A172 (cell line): ENCODE measurements at places on chromosomes 1 and 21.

- DNase-seq, result no peak
Measured at GRCh38 chr1:116907351-116907750, 2.4 kb upstream of the PTGFRN start.

- DNase-seq, result no peak
Measured at GRCh38 chr1:181386340-181386739, 97.0 kb upstream of the CACNA1E start.

GRCh38 chr1:96488777-96489176, 232.8 kb upstream of the PTBP2 start:
- no peak for DNase-seq

DNA sequence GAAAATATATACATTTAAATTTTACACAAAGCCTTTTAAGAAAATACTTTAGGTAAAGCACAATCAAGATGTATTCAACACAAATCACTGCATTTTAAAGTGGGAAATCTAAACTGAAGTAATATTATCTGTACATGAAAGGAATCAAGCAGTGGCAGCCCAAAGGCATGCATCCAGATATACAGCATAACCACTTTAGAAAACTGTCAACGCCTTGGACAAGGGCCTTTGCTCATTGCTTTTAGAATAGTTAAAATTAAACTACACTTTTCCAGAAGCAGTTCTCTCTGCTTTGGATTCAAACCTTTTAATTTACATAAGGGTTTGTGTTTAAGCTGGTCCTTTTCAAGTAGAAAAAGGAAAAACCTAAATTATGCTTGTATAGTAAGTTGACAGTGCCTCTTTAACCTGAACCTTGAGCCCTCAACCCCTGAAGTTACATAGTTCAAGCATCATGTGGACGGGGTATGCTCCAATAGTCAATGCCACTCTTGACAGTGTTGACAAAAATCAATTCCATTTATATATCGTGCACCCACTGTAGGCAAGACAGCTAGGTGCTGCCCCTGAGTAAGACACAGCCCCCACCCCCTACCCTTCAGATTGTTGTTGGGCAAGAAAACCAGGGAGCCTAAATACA, 22.9 kb downstream of the TOR3A start:
- no peak for DNase-seq

GRCh38 chr1:13819642-13820041, 119.7 kb downstream of the PRDM2 start:
- DNase-seq, result no peak

GRCh38 chr1:85484716-85485115, 19.8 kb upstream of the DDAH1 start:
- DNase-seq, result no peak

DNA sequence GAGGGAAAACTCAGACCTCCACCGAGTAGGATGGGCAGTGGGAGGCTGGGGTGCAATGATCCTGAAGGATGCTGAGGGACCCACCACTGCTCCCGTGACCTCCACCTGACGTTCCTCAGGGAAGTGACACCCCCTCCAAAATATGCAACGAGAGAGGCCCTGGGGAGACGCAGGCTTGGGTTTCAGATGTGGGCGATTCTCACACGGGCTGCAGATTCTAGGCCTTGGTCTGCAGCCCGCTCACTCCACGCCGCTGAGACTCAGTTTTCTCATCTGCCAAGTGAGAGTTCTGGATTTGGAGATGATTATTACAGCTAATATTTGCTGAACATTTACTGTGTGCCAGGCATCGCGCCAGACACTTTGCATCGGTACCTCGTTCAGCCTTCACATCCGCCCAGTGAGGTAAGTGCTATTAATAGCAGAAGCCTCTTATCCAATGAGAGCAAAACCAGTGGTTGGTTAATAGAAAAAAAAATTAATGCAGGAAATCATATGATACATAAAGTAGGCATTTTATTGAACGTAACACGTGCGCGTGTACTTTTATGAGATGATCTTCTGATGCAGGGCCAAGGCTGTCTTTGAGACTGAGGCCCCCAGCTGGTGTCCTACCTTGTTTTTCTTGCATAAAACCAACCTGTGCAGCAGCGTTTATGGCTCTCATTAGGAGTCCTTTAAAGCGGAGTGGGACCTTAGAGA, 102.0 kb upstream of the RUNX3 start:
- peak; percentile 45 for DNase-seq

- no peak for DNase-seq
Measured at GRCh38 chr1:22131875-22132486, 10.9 kb downstream of the WNT4 start.

DNA sequence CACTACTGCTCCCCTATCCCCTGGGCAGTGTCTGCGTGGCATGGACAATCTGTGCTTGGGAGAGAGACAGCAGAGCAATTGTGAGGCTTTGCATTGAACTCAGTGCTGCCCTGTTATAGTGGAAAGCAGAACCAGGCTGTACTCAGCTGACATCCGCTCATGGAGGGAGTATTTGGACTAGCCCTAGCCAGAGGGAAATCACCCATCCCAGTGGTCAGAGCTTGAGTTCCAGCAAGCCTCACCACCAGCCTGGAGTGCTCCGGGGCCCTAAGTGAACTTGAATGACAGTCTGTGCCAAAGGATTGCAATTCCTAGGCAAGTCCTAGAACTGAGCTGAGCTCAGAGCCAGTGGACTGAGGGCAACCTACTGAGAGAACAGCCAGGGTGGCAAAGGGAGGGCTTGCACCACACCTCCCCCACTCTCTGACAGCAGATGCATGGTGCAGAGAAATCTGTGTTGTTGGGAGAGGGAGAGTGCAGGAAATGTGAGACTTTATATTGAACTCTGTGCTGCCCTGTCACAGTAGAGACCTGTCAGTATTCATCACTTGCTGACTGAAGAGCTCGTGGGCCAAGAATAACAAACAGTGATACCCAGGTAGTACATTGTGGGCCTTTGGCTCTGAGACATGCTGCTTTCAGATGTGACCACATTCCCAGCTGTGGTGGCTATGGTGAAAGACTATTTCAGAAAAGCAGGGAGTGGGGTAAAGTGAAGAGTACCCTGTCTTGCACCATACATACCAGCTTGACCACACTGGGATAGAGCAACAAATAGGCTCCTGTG, 107.7 kb upstream of the SLC5A9 start:
- DNase-seq, result no peak

DNA sequence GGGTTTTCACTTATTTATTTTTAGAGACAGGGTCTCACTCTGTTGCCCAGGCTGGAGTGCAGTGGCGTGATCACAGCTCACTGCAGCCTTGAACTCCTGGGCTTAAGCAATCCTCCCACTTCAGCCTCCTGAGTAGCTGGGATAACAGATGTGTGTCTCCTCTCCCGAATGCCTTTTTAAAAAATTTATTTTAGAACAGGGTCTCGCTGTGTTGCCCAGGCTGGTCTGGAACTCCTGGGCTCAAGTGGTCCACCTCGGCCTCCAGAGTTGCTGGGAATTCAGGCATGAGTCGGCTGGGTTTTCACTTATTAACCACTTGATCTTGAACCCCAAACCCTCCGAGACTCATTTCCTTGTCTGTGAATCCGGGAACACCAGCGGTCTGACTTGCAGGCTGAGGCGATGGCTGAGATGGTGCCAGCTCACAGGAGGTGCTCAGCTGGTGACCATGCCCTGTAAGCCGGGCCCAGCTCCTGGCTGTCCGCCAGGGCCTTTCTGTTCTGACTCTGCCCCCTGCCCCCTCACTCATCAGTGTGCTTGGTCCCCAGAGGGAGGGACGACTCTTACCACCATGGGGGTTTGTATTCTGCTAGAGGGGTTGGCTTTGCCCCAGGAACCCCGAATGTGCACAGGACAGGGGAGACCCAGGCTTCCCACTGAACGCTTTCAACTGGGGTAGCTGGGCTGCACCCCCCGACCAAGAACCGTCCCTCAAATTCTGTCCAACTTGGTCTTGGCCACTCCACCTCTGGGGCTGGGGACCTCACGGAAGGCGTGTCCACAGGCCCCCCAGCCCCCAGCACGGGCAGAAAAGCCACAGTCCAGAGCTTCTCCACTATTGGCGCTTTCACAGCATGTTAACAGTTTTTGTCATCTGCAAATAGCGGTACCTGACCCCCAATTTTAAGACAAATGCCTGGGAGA, 22.5 kb downstream of the MMEL1 start:
- DNase-seq, result no peak

DNA sequence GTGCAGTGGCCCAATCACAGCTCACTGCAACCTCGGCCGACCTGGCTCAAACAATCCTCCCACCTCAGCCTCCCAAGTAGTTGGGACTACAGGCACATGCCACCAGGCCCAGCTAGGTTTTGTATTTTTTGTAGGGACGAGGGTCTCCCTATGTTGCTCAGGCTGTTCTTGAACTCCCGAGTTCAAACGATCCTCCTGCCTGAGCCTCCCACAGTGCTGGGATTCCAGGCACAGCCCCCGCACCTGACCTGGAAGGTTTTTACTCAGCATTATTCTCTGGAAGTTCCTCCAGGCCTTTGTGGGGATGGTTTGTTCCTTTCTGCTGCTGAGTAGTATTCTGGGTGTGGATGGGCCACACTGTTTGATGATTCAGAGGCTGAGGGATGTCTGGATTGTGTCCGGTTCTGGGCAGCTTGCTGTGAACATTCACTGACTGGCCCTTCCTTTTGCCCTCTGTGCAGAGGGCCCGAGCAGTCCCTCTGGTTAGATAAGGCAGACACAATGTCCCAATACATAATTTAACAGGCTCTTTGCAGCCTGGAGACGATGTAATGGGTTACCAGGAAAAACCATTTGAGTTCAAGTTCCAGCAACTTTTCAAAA, 6.0 kb upstream of the TRAPPC10 start:
- peak; percentile 97 for DNase-seq

GRCh38 chr1:155010211-155010918, 7.8 kb downstream of the ZBTB7B start:
- no peak for DNase-seq

DNA sequence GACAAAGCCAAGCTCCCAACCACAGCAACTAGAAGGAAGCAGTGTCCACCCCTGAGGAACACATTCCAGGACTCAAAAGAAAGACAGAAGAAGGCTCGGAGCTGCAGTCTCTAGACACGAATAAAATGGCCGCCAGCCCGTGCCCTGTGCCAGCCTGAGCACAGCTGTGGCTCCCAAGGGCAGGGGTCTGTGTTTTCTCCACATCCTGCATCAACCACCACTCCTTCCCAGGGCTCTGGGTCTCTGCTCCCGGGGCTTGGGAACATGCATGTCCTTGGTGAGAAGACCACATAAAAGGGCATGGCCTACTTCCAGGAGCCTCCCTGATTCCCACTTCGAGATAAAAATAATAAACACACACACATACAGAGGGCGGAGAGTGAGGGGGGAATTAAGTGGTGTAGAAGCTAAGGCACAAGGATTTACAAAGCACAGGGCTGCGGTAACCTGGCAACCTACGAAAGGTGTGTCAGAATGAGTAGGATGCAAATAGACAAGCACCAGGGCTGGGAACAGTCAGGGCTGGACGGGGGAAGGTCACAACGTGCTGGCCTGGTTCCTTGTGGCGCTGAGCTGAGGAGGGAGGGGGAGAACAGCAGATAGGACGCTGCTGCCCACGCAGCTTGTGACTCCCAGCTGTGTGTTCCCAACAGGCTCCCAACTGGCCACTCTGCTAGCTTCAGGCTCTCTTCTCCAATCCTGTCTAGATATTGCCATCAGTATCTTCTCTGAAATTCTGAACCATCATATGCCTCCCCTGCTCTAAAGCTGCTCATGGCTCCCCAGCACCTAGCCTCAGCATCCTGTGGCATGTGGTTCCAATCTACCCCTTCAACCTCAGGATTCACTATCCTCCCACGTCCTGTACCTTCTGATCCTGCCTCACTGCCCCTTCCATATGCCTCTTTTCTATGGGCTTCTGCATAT, 72.5 kb downstream of the CD34 start:
- DNase-seq, result no peak

GRCh38 chr21:27425574-27425973, 458.7 kb upstream of the ADAMTS5 start:
- DNase-seq, result peak; percentile 53

DNA sequence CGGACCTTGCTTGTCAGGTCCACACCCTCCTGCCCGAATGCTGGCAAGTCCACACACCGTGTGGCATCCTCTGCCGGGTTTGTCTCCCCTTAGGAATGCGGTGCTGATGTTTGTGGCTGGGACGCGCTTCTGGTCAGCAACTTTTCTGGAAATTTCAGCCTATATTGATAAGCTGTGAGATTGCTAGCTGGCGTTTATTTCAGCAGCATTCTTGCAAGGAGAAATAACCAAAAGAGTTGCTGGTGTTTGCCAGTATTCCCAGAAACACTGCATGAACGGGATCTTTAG, 601 bp downstream of the CEPT1 start:
- peak; percentile 35 for DNase-seq

GRCh38 chr1:102628109-102628613, 480.2 kb downstream of the COL11A1 start:
- DNase-seq, result peak; percentile 3

- DNase-seq, result peak; percentile 51
Measured at GRCh38 chr1:168506204-168506819, 37.5 kb downstream of the XCL2 start.

GRCh38 chr1:220879509-220880361, 492 bp downstream of the HLX start:
- DNase-seq, result peak; percentile 8

DNA sequence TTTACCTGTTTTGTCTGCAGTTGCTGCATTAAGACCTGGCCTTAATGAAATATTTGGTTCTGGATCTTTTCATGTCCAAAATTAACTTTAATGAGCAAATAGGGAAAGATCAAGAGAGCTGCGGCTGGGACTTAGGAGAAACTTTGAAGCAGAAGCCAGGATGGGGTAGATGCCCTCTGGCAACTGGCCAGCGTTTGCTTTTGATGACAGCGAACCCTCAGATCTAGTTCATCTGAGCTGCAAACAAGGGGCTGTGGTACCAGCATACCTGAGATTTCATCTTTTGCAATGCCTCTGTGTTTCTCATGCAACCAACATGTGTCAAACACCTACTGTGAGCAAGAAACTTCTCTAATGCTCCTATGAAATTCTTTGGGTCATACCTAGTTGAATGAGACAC, 13.0 kb upstream of the TEDDM1 start:
- no peak for DNase-seq

- no peak for DNase-seq
Measured at GRCh38 chr1:156550346-156550745, 22.0 kb downstream of the IQGAP3 start.

DNA sequence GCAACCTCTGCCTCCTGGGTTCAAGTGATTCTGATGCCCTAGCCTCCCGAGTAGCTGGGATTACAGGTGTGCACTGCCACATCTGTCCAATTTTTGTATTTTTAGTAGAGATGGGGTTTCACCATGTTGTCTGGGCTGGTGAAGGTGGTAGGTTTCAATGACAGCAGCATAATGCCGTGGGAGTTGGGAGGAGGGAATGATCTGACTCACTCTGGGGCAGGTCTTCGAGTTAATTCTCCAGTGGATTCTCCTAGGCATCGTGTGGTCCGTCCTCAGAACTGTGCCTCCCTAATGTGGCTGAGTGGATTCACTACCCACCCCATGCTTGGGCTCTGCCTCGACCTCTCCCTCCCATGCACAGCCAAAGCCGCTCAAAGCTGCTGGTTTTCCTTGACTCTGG, 1.7 kb upstream of the GPR37L1 start:
- no peak for DNase-seq

GRCh38 chr1:70034403-70034802, 171.0 kb downstream of the LRRC40 start:
- DNase-seq, result peak; percentile 72

- DNase-seq, result no peak
Measured at GRCh38 chr1:96538111-96538641, 183.4 kb upstream of the PTBP2 start.

GRCh38 chr21:42537106-42537742, 23.6 kb downstream of the SLC37A1 start:
- DNase-seq, result no peak

- DNase-seq, result peak; percentile 81
Measured at GRCh38 chr1:164771619-164772361, 212.8 kb downstream of the PBX1 start.

- no peak for DNase-seq
Measured at GRCh38 chr1:154742606-154743005, 127.5 kb downstream of the KCNN3 start.
